B cell (primary cell): ENCODE measurements at places on chromosomes 13 and 19. TPM values are rescaled to one million over a fixed set of nuclear protein-coding genes. Genes with fewer than 3 reads are reported as not detected.

The ZNF714 gene
- 4.4 and 5.3 TPM in 2 replicates for polyA plus RNA-seq

The NCAN gene
- 0.01 and 0.03 TPM in 2 replicates for polyA plus RNA-seq

DNA sequence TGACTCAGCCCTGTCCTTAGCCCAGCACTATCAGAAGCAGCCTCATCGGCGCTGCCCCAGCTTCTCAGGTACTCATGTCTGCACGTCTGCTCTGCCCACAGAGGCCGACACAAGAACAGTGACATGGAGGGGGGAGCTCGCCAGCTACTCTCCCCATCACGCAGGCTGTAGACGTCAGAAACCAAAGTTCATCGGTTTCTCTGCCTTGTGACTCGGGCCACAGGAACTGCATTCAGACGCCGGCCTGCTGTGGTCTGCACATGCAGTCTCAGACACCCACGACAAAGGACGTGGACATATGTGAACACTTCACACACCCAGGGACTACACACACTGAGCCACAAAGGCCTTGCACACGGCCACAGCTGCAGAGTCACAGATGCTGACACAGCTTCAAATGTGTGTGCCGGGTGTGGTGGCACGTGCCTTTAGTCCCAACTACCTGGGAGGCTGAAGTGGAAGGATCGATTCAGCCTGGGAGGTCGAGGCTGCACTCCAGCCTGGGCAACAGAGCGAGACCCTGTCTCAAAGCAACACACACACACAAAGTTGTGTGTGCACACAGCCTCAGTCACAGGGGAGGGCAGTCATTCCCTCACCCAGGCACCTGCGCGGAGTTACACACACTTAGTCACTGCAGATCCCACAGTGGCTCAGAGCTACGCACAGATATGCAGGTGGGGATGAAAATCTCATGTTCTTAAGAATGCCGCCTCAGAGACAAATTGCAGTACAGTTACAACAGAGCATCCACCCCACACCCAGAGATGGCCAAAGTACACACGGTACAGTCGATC lies 4.9 kb upstream of the ZFP36 start:
- peak; percentile 88 for DNase-seq

The GPC5 gene
- polyA plus RNA-seq, result 0.30 TPM in 1 of 2 replicates, not detected in the other

GRCh38 chr19:15644816-15645215 lies 4.1 kb downstream of the CYP4F3 start:
- no peak for DNase-seq
